Activated CD8-positive, alpha-beta memory T cell treated with anti-CD3 and anti-CD28 coated beads for 1 hour (primary cell): ENCODE measurements at places on chromosomes 5 and 9.

GRCh38 chr9:113633782-113634595, 170.5 kb downstream of the RGS3 start:
- no peak for DNase-seq

DNA sequence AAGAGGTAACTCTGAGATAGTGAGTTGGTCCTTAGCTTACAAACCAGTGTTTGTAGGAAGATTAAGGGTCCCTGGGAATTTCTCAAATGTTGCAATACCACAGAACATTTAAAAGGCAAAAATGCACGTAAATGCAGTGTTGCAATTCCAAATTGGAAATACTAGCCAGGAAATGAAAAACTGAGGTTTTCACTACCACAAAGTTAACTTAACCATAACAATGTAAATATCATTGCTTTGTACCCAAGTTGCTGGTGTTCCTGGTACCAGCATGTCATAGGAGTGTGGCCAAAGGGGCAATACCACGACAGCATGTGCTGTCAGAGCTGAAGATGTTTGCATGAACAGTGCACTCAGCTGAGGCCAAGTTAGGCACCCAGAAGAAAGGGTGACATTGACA, 382.9 kb downstream of the GLIS3 start:
- no peak for DNase-seq

DNA sequence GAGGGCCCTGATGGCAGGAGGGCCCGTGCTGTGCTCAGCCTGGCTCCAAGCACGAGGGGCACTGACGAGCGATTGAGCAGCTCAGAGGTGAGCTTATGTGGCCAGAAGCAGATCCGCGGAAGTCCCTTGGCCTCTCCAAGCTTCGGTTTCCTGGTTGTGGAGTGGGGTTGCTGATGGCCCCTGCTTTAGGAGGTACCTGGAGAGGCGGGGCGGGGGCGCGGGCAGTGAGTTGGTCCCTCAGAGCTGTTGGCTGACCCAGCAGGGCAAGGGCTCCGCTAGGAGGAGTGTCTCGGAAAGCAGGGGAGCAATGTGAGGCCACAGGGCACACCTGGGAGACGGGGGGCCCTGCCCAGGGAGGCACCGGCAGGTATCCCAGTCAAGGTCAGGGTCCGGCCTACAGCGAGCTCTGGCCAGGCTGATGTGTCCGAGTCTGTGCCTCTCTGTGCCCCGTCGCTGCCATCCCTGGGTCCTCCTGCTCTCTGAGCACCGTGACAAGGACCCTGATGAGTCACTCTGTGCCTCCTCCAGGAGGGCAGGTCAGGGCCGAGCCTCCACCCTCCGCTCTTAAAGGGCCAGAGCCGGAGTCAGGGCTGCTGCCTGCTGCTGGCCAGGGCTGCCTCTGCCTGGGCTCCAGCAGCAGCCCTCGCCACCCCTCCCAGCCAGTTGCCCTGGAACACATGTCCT, 14.8 kb downstream of the NCS1 start:
- DNase-seq, result no peak

DNA sequence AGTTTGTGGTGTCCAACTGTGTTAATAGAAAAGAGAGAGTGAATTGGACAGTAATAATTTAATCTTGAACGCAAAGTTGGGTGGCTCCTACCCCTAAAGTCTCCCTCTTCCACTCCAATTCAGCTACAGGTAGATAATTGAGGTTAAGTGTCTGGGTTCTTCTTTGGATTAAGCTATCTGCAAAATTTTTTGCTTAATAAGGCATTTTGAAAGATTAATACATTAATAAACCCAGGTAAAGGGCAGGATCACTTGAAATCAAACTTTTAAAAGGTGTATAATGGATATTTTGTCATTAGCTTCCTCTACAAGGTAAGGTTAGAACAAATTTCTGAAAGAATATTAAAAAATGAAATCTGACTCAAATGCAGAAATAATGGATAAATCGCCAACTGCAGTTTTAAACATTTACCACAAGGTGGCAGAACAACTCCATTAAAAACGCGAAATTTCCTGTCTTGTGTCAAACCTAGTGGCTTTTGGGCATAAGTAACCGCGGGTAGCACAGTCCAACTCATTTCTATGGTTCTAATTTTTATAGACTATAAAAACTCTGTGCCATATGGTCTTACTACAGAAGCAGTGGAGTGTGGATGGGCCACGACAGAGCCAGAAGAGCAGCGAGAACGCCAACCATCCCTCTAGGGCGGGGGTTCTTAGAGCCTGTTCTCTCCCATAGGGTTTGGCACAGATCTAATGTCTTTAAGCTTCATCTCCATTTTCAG, 276.5 kb downstream of the ARHGEF28 start:
- DNase-seq, result no peak

- no peak for DNase-seq
These were observed 86.5 kb upstream of the TNFAIP8 start for GRCh38 chr5:119269061-119269944.

GRCh38 chr9:18746631-18747030, 272.7 kb downstream of the ADAMTSL1 start:
- no peak for DNase-seq

GRCh38 chr9:70407081-70407503, 7.4 kb downstream of the KLF9 start:
- no peak for DNase-seq

DNA sequence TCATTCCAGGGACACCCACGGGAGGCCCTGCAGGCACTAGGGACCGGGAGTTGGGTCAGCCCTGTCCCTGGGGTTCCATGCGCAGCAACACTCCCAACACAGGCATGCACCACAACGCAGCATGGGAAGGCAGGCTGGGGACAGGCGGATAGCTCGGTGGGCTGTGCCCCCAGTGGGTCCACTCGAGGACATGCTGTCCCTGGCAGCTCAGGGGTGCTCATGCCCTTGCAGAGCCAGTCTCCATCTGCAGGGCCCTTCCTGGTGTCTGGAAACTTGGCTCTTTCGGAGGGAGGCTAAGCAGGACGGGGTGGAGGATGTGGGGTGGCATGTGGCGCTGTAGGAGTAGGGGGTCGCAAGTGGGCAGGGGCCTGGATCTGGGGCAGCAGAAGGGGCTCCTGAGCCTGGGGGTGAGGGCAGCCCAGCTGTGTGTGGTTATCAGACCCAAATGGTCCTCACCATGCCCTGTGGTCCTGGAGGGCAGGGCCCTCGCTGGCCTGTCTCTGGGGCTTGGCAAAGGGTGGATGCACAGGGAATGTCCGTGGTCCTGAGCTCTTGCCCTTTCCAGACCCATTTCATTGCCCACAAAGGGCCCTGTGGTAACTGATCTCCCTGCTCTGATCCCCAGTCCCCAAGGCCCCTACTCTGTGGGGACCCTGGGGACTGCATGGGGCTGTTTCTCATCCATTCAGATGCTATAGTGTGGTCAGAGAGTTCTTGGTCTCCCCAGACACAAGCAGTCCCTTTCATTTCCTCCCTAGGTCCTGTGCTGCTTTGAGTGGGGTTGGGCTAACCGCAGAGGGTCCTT, 90.3 kb upstream of the PHYKPL start:
- DNase-seq, result no peak

DNA sequence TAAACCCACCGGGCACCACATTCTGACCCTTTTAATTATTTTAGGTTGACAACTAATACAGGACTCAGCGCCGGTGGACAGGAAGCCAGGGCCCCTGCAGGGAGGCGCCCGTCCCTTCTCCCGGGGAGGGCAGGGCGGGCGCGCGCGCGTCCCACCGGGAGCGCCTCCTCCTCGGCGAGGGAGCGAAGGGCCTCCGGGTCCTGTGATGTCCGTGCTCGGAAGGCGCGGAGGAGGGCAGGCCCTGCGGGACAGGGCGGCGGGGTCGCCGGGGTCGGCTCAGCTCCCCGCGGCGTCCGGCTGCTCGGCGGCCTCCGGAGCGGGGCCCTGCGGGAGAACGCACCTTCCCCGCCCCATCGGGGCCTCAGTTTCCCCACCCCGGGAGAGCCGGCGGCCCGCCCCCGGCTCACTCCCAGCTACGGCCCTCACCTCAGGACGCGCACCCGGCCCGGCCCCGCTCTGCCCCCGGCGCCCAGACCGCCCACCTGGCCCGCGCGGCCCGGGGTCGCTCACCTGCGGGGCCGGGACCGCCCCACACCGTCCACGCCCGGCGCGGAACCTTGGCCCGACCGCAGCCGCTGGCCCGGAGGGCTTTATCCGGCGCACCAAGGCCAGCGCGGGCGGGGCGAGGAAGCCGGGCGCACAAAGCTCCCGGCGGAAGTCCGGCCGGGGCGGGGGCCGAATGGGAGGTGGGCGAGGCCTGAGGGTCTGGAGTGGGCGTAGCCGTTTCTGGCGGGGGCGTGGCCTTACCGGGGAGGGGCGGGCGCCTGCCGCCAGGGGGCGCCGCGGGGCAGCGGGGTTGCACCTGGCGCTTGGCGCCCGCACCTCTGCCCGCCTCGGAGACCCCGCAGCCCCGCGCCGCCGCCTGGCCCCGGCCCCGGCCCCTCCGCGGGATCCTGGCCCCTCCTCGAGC, at the start of the genes EXD3 and NOXA1:
Gene EXD3 (minus strand): TSS at position 559 of the 910 bp plus-strand sequence. CDS start 27,805 bp downstream, outside the sequence.
Gene NOXA1 (plus strand): TSS at position 790 of the 910 bp plus-strand sequence. CDS start 137 bp downstream, outside the sequence.
- peak; percentile 88 for DNase-seq

- no peak for DNase-seq
These were observed 339.2 kb downstream of the GLIS3 start for GRCh38 chr9:3960661-3961144.

DNA sequence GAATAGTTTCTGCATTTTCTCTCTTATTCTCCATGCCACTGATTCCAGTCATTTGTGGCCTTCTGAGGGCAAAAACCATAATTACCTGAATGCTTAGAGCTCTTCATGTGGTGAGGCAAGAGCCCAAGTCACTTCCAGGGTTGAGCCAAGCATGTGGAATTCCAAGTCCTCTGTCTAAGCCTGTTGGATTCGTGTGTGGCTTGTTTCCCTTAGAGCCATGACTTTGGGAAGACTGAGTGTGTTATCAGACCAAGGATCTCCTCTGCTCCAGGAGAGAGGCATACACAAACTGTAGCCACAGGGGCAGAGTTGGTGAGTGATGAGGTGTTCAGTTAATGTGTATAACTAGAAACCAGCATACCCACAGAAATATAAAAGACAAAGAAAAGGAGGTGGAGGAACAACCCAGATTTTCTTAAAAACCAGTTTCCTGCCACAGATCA, 27.1 kb downstream of the SLC22A5 start:
- DNase-seq, result no peak

DNA sequence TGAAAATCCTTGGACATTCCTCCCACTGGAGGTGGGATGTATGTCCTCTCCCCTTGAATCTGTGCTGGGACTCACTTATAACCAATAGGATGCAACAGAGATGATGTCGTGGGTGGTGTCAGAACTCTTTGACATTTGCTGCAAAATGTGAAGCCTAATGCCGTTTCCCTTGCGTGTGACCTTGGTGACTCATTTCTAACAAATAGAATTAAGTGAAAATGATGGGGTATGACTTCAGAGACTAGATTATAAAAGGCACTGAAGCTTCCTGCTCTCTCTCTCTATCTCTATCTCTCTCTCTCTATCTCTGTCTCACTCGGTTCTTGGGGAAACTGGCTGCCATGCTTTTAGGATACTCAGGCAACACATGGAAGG, 126.1 kb upstream of the STC2 start:
- DNase-seq, result no peak

- DNase-seq, result no peak
These were observed 347.4 kb upstream of the NUDT12 start for GRCh38 chr5:103910011-103910410.

GRCh38 chr5:174384509-174384947, 339.0 kb downstream of the NSG2 start:
- no peak for DNase-seq

DNA sequence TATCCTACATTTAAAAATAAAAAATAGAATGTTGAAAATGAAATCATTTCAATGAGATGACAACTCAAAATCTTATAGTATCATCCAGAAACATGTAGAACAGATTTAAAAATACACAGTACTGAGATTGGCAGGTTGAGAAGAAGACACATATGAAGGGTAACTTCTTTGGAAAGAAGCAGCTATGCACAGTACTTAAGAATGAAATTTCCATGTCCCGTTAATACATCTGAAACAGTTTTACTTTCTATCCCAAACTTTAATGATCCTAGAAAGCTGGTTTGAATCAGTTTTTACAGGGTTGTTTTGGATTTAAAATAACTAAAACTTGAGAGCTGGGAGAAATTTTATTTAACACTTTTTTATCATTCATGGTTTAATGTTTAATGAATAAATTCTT, 36.0 kb upstream of the ARRDC3 start:
- DNase-seq, result no peak

DNA sequence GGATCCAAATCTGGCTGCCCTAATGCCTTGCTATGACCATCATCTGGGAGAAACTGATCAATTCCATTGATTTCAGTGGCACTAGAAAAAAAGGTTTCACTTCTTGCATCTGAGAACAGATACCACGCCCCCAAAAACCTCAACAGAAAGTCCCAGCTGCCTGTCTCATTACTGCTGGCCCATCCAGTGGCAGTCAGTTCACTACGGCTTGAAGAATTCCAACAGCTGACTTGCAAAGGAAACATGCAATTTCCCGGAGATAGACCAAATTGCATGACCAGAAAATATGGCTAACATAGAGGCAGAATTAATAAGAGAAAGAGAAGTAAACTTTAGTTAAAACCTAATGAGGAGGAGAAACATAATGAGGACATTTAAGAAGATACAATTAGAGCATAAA, 48.6 kb downstream of the UGCG start:
- DNase-seq, result no peak

- DNase-seq, result no peak
These were observed 55.5 kb downstream of the FAM81B start for GRCh38 chr5:95446560-95447221.

DNA sequence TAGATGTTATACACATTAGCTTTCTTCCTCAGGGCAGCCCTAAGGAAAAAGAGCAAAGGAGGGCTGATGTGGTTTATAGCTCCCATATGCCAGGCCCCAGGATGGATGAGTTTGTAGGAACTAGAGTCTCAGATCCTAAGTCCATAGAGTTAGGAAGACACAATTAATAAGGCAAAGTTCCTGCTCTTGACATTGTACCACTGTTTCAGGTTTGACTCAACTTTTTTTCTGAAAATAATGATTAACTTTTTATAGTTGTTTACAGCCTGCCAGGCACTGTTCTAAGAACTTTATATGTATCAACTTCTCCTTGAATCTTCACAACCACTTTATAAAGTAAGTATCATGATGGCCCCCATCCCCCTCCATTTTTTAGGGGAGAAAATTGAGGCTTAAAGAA, 339.5 kb downstream of the PDE4D start:
- no peak for DNase-seq

DNA sequence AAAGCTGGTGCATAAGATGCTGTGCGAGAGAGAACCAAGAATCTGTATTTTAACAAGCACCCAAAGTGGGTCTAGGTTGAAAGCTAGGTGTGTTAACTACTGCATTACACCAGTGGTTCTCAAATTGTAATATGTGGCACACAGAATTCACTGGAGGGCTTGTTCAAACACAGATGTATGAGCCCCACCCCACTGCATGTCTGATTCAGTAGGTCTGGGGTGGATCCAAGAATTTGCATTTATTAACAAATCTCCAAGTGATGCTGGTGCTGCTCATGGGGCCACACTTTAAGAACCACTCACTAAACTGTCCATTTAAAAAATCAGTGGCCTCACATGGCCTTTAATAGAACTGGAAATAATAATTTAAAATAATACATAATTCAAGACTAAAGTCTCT, 40.4 kb downstream of the LPAR1 start:
- DNase-seq, result no peak

GRCh38 chr9:120524863-120525262, 55.1 kb downstream of the CDK5RAP2 start:
- no peak for DNase-seq
